ENCODE measurements at places on chromosomes 11 and 22.

DNA sequence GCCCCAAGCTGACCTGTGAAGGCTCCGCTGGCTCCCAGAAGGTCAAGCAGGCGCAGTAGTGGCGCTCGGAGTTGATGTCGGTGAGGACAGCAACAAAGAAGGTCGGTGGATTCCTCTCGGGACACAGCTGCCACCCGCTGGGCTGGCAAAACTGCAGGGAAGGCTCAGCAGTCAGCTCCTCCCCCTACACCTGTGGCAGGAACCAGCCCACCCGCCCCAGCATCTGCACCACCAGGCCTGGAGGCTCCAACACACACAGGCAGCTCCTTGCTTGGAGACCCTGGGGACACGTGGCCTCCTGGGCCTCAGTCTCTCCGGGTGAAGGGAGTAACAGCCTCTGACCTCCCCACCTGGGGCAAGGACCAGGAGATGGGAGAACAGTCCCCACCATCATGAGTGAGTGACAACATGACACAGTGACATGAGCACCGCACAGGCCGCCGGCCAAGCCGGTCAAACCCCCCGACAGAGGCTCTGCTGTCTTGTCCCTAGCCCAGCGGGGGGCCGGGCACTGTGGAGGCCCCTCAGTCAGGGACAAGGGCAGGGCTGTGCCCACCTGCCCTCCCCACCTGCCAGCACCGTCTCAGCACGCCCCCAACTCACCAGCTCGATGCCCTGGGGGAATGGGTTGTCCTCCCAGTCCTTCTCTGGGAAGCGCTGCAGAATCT lies 6.9 kb downstream of the SBF1 start:
- DNase-seq = no peak

DNA sequence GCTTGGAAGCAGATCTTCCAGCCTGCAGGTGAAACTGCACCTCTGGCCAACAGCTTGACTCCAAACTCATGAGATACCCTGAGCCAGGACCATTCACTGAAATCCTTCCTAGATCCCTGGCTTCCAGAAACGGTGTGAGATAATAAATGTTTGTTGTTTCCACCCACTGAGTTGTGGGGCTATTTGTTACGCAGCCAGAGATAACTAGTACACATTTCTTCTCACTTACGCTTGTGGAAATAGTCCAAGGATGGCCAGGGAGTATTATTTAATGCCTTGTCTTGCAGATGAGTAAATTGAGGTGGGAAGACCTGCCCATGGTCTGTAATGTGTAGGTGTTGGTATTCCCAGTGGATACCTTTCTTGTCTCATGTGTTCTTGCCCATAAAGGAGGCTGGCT lies 76.0 kb upstream of the CRYBB3 start:
- DNase-seq = no peak

DNA sequence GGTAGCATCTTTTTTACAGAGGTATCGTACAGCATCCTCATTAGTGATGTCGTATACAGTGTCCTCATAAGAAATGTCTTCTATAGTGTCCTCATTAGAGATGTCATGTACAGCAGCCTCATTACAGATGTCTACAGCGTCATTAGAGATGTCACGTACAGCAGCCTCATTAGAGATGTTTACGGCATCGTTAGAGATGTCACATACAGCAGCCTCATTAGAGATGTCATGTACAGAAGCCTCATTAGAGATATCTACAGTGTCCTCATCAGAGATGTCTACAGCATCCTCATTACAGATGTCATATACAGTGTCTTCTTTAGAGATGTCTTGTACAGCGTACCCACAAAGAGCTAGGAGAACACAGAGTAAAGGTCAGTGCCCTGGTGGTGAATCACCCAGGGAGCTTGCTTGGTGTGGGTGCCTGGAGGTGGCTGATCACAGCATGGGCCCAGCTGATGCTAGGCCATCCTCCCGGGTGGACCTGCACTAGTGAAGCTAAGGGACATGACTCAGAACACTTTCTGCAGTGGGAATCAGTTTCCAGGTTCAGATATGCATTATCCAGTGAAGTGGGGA lies 109.2 kb downstream of the IGLL1 start:
- no peak for DNase-seq

GRCh38 chr11:68780829-68781228 lies 29.5 kb upstream of the TESMIN start:
- DNase-seq = no peak

- DNase-seq = peak; percentile 8
These were observed 1.2 kb upstream of the MICALL1 start for GRCh38 chr22:37904572-37905533.

- DNase-seq = no peak
These were observed 193.0 kb downstream of the MAML2 start for GRCh38 chr11:96149743-96150555.

DNA sequence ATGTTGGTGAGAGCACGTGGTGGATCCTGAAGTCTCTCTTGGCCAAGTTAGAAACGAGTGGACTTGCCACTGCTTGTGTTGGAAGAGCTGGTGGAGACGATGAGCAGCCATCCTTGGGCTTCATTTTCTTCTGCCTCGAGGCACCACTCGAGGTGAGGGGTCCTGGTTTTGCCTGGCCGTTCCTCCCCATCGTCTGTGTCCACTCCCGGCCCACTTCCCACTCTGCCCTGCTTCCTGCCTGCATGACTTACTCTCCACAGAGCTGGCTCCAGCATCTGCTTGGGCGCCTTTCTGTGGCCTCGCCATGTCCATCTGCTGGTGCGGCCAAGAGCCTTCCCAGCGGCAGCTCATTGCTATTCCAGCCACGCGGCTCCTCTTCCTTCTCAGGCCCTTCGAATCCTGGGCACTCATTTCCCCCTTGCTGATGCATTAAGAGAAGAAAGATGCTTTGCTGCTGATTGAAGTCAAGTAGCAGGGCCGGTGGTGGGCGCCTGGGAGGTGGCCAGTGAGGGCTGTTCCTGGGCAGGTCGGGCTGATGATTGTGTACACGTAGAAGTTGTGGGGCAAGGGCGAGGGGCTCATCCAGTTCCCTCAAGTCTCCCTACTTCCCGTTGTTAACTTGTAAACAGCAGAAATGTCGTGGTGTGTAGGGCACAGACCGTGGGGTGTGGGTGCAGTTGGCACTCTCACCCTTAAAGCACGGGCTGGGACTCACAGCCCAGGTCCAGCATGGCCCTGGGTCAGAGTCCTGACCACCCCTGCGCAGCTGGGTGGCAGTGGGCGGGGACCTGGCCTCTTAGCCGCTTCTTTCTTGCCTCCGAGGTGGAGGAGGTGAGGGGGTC lies 292.0 kb downstream of the TBC1D22A start:
- DNase-seq = no peak
